ENCODE measurements at places on chromosomes 3 and 15.

DNA sequence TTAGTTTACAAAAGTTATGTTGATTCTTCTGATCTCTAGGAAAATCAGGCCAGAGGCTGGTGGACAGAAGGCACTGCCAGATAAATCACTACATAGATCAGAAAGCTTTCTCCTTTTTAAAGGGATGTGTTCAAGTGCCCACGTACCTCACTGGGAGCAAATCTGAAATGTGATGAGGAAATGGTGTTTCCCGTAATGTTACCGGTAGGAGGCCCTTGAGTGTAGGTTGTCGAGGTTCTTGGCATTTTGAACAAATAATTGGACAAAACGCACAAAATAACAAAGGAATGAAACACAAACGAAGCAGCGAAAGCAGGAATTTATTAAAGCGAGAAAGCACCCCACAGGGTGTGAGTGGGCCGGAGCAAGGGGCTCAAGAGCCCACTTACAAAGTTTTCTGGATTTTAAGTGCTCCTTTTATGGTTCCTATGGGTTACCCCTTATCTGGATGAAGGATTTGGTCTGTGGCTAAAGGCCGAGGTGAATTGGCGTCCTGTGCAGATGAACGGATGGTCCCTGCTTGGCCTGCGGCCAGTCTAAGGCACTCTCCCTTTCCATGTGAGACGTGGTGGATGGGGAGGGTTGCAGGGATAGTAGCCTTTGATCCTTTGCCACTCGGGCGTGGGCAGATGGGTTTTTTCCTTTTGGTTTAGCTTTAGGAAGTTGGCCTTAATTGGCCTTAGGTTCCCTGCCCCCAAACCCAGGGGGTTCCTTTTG lies 1.0 kb downstream of the SNX1 start:
- peaks cover 82% of the 10 kb centered on the region for H3K4me1 ChIP-seq
- no peaks in the 10 kb centered on the region for H3K36me3 ChIP-seq
- DNase-seq = no peak
- peak overlapping the region; percentile 94 for H3K27ac ChIP-seq
- peak overlapping the region; percentile 98 for H3K4me3 ChIP-seq
- H3K27me3 ChIP-seq = no peaks in the 10 kb centered on the region

- no peaks in the 10 kb centered on the region for H3K4me1 ChIP-seq
- no peak overlapping the region for H3K4me3 ChIP-seq
- no peaks in the 10 kb centered on the region for H3K27me3 ChIP-seq
- H3K36me3 ChIP-seq = no peaks in the 10 kb centered on the region
These were observed 22.4 kb downstream of the LYZL4 start for GRCh38 chr3:42387802-42388651.

DNA sequence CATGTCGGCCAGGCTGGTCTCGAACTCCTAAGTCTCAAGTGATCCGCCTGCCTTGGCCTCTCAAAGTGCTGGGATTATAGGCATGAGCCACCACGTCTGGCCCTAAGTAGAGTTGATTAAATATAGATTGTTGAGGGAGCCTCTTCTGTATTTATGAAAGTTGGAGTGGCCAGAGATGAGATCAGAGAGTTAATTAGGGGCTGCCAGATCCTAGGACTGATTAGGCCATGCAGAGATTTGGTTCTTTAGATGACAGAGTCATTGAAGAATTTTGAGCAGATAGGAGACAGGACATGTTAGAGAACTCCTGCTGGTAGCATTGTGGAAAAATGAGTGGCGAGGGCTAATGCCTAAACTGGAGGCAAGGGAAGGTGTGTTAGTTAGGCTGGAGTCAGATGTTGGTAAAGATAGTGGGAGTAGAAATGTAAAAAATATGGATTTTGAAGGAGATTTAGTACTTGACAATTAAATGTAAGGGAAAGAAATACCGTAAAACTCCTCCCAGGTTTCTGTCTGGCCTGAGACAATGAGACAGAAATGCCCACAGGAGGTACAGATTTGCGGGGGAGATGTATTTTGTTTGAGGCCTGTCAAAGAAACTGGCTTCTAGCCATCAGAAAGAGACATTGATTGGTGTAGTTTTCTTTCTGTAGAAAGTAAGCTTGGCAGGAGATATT lies 23.4 kb downstream of the SACM1L start:
- H3K36me3 ChIP-seq = peaks cover 97% of the 10 kb centered on the region
- H3K27me3 ChIP-seq = no peaks in the 10 kb centered on the region
- DNase-seq = no peak

- H3K4me1 ChIP-seq = no peaks in the 10 kb centered on the region
- H3K36me3 ChIP-seq = no peaks in the 10 kb centered on the region
- H3K4me3 ChIP-seq = no peak overlapping the region
- H3K27me3 ChIP-seq = no peaks in the 10 kb centered on the region
These were observed 60.9 kb upstream of the MAGI1 start for GRCh38 chr3:66099541-66100065.

DNA sequence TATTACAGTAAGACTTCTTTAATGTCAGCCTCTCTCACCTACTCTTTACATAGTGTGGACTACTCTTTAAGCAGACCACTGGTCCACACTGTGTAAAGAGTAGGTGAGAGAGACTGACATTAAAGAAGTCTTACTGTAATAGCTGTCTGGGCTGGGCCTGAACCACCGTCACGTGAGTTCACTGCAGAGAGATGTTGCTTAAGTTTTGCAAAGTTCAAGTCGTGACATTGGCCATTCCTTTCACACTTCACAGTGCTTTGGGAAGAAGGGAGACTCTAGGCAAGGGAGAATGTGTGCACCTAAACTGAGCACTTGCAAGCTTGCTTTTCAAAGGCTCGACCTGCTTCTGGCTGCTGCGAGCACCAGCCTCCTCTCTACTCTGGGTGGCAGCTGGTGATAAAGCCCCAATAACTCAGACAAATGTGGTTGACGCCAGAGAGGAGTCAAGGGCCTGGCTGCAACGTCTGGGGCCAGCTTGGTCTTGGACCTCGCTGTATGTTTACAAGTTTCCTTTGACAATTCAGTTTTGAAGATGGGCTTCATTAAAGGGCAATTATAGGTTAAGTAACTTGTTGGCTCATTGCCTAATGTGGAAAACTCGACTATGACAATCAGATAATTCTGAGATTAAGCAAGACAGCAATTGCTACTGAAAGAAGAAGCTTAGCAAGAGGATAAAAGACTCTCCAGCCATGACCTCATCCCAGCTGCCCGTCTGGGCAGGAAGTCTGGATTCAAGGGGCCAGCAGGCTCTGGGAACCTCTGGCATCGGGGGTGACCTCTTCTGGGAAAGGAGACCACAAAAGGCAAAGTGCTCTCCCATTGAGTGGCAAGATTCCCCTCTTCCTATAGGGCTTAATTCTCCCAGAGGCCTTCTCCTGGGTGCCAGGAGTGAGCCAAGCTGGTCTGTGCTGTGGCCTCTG lies 242.1 kb upstream of the TLE3 start:
- H3K36me3 ChIP-seq = no peaks in the 10 kb centered on the region
- DNase-seq = peak; percentile 88
- peaks cover 9% of the 10 kb centered on the region for H3K4me1 ChIP-seq
- no peak overlapping the region for H3K4me3 ChIP-seq
- no peak overlapping the region for H3K27ac ChIP-seq

DNA sequence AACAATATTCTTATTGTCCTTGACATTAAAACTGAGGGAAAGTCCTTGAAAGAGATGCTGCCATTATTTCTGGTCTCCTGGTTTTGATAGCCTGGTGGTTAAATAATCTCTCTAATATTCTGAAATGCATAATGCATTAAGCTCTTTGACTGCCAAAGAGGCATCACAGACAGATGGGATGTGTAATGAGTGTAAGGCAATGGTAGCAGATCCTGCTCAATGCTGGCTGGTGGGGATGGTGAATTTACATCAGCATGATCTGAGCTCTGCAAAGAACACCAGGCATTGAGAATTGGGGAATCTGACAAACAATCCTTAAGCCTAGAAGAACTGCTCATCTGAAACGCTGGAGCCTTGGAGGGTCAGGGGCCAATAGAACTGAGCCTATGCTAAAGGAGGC lies 528.6 kb upstream of the LMCD1 start:
- no peaks in the 10 kb centered on the region for H3K36me3 ChIP-seq
- no peaks in the 10 kb centered on the region for H3K27me3 ChIP-seq
- no peak for DNase-seq
- no peak overlapping the region for H3K4me3 ChIP-seq
- no peaks in the 10 kb centered on the region for H3K4me1 ChIP-seq
- H3K27ac ChIP-seq = no peak overlapping the region

DNA sequence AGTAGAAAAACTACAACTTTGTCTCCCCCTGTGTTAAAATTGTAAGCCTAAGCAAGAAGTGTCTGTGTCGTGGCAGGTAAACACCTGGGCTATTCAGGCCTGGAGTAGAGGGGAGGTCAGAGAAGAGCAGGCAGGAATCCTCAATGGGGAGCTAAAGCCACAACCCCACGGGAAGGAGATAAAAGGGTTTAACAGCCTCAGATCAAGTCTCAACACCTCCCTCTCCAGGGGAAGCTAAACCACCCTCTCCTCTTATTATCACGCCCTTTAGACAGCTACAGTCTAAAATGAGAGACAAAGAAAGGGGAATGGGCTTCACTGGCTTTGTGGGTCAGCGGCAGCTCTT lies 11.6 kb downstream of the ETV5 start:
- no peak overlapping the region for H3K27ac ChIP-seq
- H3K4me1 ChIP-seq = peaks cover 64% of the 10 kb centered on the region
- no peaks in the 10 kb centered on the region for H3K27me3 ChIP-seq
- no peak overlapping the region for H3K4me3 ChIP-seq
- H3K36me3 ChIP-seq = no peaks in the 10 kb centered on the region
- DNase-seq = no peak

DNA sequence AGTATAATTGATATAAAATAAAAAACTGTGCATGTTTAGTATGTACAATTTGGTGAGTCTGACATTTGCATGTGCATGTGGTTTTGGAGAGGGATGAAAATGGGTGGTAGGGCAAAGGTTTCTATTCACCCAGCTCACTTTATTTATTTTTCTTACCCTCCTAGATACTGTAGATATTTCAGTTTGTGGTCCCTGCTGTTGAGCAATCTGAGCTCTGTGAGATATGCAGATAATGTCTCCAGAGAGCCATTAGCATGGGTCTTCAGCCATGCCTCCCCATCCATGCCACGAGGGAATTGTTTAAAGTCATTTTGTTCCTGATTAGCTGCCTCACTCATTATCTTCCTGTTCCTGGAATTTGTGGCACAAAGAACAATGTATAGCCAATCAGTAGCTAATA lies 44.4 kb upstream of the B3GALNT1 start:
- DNase-seq = no peak
- no peak overlapping the region for H3K4me3 ChIP-seq
- no peaks in the 10 kb centered on the region for H3K4me1 ChIP-seq
- H3K36me3 ChIP-seq = no peaks in the 10 kb centered on the region
- no peak overlapping the region for H3K27ac ChIP-seq

DNA sequence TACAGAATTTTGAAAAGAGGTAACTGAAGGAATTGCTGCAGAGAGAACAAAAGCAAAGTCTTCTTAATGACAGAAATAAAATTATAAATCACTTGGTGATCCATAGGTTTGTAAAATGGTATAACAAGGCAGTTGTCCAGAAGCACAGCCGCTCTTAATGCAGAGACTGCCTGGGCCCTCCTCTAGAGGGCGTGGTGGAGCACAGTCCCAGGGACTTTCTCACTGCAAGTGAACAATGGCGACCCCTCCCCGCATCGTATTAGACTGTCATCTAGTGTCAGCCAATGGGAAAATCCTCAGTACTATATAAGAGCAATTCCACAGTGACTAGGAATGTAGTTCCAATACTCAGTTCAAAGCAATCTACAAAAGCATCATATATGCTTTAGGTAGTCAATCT lies 26.4 kb upstream of the ZBED2 start:
- DNase-seq = no peak
- H3K4me1 ChIP-seq = no peaks in the 10 kb centered on the region
- H3K4me3 ChIP-seq = no peak overlapping the region
- no peaks in the 10 kb centered on the region for H3K36me3 ChIP-seq

GRCh38 chr3:16913264-16913580 lies 28.5 kb downstream of the PLCL2 start:
- no peak overlapping the region for H3K4me3 ChIP-seq
- no peak overlapping the region for H3K27ac ChIP-seq
- no peak for DNase-seq
- peaks cover 33% of the 10 kb centered on the region for H3K4me1 ChIP-seq
- no peaks in the 10 kb centered on the region for H3K36me3 ChIP-seq
- H3K27me3 ChIP-seq = no peaks in the 10 kb centered on the region

GRCh38 chr3:158794936-158795518 lies 6.8 kb upstream of the MFSD1 start:
- H3K4me3 ChIP-seq = no peak overlapping the region
- H3K27me3 ChIP-seq = no peaks in the 10 kb centered on the region
- no peaks in the 10 kb centered on the region for H3K4me1 ChIP-seq

DNA sequence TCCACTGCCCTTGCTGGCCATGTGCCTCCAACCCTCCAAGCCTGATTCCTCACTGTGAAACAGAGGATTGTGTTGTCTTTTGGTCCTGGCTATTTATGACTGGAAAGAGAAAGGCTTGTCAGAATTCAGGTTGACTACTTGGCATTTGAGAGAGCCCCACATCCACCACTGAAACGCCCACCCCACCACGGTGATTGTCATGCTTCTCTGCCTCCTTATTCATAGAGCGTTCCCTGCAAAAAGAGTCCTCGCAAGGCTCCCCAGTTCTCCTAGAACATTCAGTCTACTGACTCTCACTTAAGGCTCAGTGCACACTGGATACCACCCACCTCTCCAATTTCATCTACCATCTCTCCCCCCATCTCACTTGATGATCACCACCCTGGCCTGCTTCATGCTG lies 162.9 kb upstream of the WNT5A start:
- no peaks in the 10 kb centered on the region for H3K4me1 ChIP-seq
- no peak overlapping the region for H3K27ac ChIP-seq
- no peak for DNase-seq
- H3K36me3 ChIP-seq = no peaks in the 10 kb centered on the region

- no peaks in the 10 kb centered on the region for H3K36me3 ChIP-seq
- no peak overlapping the region for H3K4me3 ChIP-seq
- H3K4me1 ChIP-seq = peaks cover 5% of the 10 kb centered on the region
- no peak for DNase-seq
- no peaks in the 10 kb centered on the region for H3K27me3 ChIP-seq
These were observed 316.9 kb upstream of the ICE2 start for GRCh38 chr15:60795889-60796288.

- no peak overlapping the region for H3K27ac ChIP-seq
- H3K4me1 ChIP-seq = no peaks in the 10 kb centered on the region
- H3K27me3 ChIP-seq = no peaks in the 10 kb centered on the region
- H3K4me3 ChIP-seq = no peak overlapping the region
- DNase-seq = no peak
These were observed 1054.0 kb downstream of the TUSC7 start for GRCh38 chr3:117763561-117763960.

- peak overlapping the region; percentile 79 for H3K27ac ChIP-seq
- H3K27me3 ChIP-seq = no peaks in the 10 kb centered on the region
- H3K4me3 ChIP-seq = no peak overlapping the region
These were observed 149.9 kb downstream of the LRRK1 start for GRCh38 chr15:101068961-101069653.

DNA sequence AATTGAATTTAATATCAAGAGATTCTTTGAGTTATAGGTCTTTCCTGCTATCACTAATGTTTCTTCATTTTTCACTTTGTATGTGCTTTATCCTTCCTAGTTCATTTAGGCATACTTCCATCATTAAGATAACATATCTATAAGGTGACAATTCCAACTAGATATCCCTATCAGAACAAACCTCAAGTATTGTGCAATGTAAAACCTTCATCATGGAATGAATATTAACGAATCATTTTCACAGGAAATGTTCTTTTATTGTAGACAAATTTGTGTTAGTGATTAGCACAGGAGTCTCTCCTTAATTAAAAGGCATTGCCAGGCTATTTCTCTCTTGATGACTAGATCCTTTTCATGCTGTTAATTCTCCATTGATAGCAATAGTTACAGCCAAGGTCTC lies 236.5 kb upstream of the MME start:
- H3K27ac ChIP-seq = no peak overlapping the region
- no peak for DNase-seq
- H3K4me1 ChIP-seq = no peaks in the 10 kb centered on the region
